DND-41 (cell line): ENCODE measurements at places on chromosomes 16 and 17.

- no peak for DNase-seq
Measured at GRCh38 chr16:11611871-11612664, 25.3 kb upstream of the LITAF start.

- DNase-seq = no peak
Measured at GRCh38 chr17:58285422-58285810, 4.7 kb upstream of the MPO start.

- DNase-seq = no peak
Measured at GRCh38 chr17:8709006-8709405, 35.6 kb downstream of the CCDC42 start.

GRCh38 chr17:67121316-67121891, 77.0 kb downstream of the CACNG1 start:
- DNase-seq = no peak

- DNase-seq = no peak
Measured at GRCh38 chr17:6044261-6044660, 25.9 kb upstream of the WSCD1 start.

DNA sequence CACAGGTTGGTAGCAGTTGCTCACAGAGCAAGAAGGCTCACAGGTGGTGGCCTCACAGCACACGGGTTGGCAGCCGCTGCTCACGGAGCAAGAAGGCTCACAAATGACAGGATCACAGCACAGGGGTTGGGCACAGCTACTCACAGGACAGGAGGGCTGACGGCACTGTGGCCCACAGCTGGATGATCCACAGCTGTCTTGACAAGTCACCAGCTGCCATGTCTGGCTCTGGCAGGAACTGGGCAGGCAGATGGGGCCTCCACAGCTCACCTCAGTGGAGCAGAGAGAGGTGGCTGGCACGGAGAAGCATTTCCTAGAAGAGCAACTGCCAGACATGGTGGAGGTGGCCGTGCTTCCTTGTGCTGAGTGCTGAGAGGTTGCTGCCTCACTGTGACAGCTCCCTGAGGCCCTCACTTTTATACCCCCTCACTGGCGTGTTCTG, at the start of gene KRTAP16-1:
Gene KRTAP16-1, minus strand, starts transcription at position 392 of the 442 bp plus-strand sequence. Its CDS starts 56 bp downstream, at position 336.
- DNase-seq = peak; percentile 65

DNA sequence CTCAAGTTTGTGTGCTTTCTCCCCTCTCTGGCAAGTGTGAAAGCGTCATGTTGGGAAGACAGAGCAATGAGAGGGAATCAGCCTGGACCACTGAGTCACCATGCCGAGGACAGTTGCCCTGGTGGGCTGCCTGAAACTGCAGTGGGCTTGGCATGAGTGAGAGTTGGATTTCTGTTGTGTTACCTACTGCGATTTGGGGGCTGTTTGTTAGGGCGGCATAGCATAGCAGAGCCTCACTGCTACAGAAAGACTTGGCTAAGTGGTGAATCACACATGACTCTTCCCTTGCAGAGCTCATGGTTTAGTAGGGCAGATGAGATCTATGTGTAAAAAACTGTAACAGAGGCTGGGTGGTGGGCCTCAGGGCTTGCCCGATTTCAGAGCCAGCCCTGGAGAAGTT, 324.6 kb downstream of the C16orf95 start:
- no peak for DNase-seq
